ENCODE measurements at places on chromosomes 11 and 22.

DNA sequence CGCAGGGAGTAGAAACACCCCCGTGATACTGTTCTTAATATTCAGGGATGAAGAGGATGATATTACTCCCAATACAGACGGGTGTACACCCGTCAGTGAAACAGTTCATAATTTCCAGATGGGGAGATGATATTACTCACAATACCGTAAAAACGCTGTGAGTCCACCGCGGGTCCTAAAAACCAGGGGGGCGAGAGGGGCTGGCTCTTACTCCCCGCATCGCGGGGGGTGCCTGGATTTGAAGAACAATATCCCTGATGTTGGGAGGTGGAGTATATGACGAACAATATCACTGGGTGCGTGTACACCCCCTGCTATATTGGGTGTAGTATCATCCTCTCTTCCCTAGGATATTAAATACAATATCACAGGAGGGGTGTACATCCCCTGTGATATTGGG lies 20.5 kb upstream of the APOL5 start:
- DNase-seq: no peak

- DNase-seq: no peak
Measured at GRCh38 chr11:74849525-74850391, 99.1 kb downstream of the XRRA1 start.

GRCh38 chr11:131606811-131607335 lies 236.5 kb downstream of the NTM start:
- DNase-seq: no peak

DNA sequence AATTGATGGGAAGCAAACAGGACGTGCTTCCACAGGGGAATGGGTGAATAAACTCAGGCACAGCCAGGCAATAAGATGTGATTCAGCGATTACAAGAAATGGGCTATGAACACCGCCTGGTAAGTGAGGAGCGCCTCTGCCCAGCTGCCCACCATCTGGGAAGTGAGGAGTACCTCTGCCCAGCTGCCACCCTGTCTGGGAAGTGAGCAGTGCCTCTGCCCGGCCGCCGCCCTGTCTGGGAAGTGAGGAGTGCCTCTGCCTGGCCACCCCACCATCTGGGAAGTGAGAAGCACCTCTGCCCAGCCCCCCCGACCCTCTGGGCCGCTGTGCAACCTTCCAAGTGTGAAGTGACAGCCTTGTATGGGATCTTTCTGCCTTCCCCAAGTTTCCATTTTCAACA lies 73.2 kb upstream of the PRR5 start:
- DNase-seq: no peak

GRCh38 chr11:27386181-27386845 lies 23.3 kb upstream of the CCDC34 start:
- no peak for DNase-seq

GRCh38 chr11:8833568-8834315 lies 77.2 kb upstream of the AKIP1 start:
- no peak for DNase-seq

GRCh38 chr22:33697640-33698039 lies 222.6 kb downstream of the LARGE1 start:
- DNase-seq: no peak
